Adrenal gland (tissue), 19 donors: ENCODE measurements at places on chromosomes 6 and 20.
A peak's percentile ranks its signal among the peaks of the same experiment; 100 is the strongest.

DNA sequence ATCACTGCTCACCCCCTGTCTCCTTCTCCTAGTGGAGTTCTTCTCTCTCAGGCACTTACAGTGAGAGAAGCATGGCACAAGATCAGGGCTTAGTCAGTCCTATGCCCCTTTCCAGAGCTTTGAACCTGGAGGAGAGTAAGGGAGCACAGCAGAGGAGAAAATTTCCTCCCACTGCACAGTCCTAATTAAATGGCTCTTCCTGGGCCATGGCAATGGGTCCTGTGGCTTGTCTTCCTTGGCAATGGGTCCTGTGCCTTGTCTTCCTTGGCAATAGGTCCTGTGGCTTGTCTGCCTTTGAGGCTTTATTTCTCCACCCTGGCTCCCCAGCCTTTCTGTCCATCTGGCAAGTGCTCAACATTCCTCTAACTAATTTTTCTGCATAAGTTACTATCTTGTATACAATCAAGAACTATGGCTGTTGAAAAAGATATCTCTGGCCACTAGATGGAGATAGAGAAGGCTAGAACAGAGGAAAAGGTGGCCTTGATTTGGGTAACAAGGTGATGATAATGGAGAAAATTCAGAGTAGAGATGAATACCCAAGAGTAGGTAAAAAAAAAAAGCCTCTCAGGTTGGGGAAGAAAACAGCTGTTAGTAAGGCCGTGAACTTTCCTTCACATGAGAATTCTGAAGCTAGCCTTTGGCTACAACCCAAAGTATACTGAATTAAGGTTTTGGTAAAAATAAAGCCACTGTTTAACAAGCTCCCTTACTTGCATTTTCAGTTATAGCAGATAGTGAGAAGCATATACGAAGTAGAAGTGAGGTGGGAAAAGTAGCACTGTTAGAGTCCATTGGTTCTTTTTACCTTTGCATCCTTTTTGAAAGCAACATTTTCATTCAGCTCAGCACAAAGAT is 504.9 kb downstream of the DOK5 start:
- H3K27me3 ChIP-seq = no peaks in the 10 kb centered on the region
- H3K4me3 ChIP-seq = no peak overlapping the region
- H3K36me3 ChIP-seq = no peaks in the 10 kb centered on the region
- H3K4me1 ChIP-seq = no peaks in the 10 kb centered on the region
- H3K27ac ChIP-seq = no peak overlapping the region

DNA sequence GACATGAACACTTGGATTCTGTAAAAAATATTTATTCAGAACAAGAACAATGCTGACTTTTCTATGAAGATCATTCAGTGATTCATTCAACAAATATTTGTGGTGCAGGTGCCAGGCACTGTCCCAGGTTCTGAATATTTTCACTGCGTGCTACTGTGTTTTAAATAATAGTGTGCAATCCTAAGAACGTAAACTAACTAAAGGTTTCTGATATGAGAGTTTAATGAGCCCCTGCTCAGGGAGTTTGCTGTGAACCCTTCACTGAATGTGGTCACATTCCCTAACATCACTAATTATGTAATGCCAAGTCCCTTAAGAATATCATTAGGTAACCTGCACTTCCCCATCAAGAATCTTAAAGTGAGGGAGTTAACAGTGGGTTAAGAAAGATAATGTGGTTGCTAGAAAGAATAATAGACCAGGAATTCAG is 1.7 kb upstream of the TMEM170B start:
- H3K4me3 ChIP-seq = no peak overlapping the region
- DNase-seq = peak; percentile 41
- H3K27ac ChIP-seq = no peak overlapping the region
- no peaks in the 10 kb centered on the region for H3K36me3 ChIP-seq

- DNase-seq = no peak
- H3K27ac ChIP-seq = no peak overlapping the region
- H3K4me3 ChIP-seq = no peak overlapping the region
- no peaks in the 10 kb centered on the region for H3K27me3 ChIP-seq
- H3K4me1 ChIP-seq = no peaks in the 10 kb centered on the region
- H3K36me3 ChIP-seq = no peaks in the 10 kb centered on the region
These were observed 153.4 kb downstream of the CDC5L start for GRCh38 chr6:44540881-44541280.

DNA sequence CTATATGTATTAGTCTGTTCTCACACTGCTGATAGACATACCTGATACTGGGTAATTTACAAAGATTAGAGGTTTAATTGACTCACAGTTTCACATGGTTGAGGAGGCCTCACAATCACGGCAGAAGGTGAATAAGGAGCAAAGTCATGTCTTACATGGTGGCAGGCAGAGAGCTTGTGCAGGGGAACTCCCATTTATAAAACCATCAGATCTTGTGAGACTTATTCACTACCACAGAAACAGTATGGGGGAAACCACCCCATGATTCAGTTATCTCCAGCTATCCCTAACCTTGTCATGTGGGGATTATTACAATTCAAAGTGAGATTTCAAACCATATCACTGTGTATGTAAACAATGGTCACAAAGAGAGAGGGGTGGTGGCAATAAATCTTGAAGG is 6.6 kb downstream of the CST8 start:
- H3K27me3 ChIP-seq = peaks cover 6% of the 10 kb centered on the region
- no peak overlapping the region for H3K27ac ChIP-seq
- no peak overlapping the region for H3K4me3 ChIP-seq
- DNase-seq = no peak
- no peaks in the 10 kb centered on the region for H3K4me1 ChIP-seq

DNA sequence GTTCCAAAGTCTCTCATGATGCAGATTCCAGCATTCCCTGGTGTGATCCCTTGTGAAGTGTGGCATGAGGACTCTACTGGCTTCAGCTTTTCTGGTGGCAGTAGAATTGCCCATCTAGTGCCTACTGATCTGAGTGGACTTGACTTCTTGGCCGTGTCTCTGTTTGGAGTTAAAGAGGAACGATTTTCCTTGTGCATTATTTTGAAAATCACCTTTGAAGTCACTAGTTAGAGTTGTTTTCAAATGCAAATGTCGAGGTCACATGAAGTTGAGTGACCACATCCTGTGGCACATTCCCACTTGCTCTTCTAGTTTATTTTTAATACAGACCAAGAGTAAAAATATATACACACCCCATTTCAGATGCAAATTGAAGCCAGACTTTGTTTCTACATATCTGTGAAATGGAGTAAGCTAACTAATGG is 270.7 kb upstream of the TAB2 start:
- no peak overlapping the region for H3K4me3 ChIP-seq
- no peak overlapping the region for H3K27ac ChIP-seq
- H3K27me3 ChIP-seq = no peaks in the 10 kb centered on the region
- H3K4me1 ChIP-seq = no peaks in the 10 kb centered on the region
